ENCODE measurements at places on chromosomes 7 and 10.

GRCh38 chr7:128197589-128197988, 43.5 kb upstream of the LEP start:
- no peak for DNase-seq

DNA sequence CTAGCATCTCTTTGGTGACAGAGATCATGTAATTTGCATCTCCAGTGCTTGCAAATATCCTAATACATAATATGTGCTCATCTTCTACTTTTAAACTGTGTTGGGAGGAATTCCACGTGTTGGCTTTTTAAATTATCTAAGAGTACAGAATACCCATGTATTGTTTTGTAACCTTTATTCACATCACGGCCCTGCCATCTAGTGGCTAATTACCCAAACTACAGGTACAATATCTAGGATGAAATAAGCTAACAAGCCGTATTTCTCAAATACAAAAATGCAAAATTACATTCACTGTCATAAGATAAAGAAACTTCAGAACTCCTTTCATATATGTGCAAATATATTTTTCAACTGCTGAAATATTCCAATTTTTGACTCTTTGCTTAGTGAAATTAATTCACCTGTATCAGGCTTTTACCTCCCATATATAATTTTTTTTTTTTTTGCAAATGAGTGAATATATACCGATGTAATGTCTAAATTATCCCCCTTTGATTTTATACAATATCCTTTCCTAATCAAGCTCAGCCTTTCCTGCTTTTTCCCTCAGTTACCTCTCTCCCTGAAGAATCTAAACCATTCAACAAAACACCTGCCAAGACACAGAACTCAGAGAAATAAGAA, 30.3 kb upstream of the LSM8 start:
- no peak for DNase-seq

GRCh38 chr7:139960157-139960556, 102.6 kb downstream of the PARP12 start:
- no peak for DNase-seq

DNA sequence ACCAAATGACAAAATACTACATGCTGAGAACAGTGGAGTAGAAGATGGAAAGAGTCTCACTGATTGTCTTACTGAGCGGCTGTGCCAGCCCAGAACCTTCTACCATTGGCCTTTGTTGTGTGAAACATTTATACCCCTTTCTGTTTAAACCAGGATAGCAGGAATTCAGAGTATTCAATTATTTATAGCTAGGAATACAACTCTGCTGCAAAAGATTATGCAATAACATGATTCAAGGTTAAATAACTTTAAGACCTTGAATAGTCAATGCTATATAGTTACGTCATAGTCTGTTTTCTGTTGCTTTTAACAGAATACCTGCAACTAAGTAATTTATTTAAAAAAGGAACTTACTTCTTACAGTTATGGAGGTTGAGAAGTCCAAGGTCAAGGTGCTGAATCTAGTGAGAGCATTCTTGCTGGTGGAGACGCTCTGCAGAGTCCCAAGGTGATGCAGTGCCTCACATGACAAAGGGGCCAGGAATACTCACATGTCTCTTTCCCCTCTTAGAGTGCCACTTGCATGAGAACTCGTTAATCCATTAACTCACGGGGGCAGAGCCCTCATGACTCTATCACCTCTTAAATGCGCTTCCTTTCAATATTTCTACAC, 371.8 kb downstream of the MDFIC start:
- DNase-seq = no peak

GRCh38 chr7:3497796-3498195, 196.7 kb downstream of the SDK1 start:
- DNase-seq = no peak

DNA sequence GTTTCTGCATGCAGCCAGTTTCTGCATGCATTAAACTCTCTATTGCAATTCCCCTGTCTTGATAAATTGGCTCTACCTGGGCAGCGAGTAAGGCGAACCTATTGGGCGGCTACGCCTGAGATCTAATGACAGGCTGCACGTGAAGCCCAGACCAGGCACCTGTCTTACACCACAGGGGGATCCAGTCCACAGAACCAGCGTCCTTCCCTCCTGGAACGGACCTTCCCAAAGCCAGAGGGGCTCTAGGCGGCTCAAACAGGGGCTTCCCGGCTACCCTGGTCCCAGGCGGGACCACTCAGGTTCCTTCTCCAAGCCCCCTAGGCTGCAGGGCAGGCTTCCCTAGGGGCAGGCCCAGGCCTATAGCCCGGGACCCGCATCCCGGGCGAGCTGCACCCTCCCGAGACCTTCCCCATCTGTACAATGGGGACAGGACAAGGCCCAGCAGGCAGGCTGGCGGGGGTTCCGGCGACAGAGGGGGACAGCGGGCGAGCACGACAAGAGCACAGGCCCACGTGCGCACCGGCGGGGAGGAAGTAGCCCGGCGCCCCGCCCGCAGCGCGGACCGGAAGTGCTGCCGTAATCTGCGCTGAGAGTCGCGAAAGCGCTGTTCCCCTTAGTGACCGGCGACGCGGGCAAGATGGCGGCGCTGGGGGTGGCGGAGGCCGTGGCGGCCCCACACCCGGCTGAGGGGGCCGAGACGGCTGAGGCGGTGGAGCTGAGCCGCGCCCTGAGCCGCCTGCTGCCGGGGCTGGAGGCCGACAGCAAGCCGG, at the start of gene DNAAF5:
Gene DNAAF5, plus strand, starts transcription at position 616 of the 770 bp plus-strand sequence. Its CDS starts 22 bp downstream, at position 638.
- peak; percentile 79 for DNase-seq

DNA sequence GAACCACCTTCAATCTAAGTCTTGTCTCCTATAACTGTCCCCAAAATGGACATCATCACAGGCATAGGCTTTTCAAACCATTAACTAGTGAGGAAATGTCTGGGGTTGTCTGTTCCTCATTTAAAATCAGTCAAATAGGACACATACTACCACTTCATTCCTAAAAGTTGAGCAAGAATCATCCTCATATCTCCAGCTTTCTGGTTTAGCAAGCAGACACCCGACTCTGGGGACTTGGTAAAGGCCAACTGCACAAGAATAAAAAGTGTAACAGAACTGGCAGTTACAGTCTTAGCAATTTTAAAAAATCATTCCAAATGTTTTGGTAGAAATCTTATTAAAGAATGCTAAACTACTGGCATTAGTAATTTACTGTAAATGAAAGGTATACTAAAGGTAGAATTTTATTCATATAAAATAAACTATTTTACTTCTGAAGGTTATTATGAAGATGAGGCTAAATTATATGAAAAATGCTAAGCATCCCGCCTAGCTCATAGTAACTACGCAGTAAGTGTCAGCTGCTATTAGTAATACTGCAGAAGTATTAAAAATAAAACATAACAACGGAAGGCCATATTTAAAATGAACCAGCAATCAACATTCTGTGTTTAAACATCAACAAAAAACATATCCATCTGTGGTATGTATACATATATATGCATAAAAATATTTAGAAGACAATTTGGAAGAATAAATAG, 60.8 kb downstream of the ZNF438 start:
- no peak for DNase-seq

DNA sequence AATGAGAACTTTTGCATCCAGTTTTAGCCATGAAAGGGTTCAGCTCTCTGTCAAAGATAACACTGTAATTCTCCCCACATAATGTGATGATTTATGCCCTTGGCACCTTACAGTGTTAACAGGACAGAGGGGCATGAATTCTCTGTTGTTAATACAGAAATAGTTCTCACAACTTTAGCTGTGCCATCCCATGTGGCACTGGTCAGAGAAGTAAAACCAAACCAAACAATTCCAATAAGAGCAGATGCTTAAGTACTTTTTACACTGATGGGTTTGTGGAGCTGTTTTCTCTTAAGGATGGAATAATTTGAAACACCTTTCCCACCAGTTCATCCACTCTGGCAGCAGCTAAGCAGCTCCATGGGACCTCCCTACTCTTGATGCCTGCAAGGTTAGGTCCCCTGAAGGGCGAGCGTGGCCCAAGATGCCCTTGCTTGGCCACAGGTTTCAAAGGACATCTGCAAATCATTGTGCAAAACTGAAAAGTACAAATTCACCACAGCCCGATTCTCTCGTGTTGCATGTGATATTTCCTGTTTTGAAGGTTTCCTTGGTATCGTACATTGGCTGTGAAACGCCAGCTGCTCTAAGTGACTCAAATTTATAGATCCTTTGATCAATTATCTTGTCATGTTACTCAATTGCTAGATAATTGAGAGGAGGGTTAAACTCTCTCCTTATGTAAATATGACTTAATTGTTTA, 82.5 kb upstream of the CREB5 start:
- no peak for DNase-seq

GRCh38 chr10:22945934-22946673, 18.3 kb downstream of the ARMC3 start:
- no peak for DNase-seq

DNA sequence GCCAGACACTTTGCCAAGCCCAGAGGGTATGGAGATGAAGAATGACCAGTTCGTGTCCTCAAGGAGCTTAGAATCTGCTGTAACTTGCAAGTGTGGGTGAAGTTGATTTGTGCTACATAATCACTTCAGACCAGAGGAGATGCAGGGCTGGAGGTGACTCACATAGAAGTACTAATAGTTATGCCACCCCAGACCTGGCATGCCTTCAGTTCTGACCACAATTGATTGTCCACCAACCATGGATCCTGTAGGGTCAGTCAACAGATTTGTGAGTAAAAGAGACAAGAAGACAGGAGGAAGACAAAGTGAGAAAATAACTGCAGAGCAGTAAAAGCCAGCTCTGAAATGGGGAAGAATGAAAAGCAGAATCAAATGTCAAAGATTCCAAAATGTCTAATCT, 51.2 kb upstream of the BMPER start:
- no peak for DNase-seq

DNA sequence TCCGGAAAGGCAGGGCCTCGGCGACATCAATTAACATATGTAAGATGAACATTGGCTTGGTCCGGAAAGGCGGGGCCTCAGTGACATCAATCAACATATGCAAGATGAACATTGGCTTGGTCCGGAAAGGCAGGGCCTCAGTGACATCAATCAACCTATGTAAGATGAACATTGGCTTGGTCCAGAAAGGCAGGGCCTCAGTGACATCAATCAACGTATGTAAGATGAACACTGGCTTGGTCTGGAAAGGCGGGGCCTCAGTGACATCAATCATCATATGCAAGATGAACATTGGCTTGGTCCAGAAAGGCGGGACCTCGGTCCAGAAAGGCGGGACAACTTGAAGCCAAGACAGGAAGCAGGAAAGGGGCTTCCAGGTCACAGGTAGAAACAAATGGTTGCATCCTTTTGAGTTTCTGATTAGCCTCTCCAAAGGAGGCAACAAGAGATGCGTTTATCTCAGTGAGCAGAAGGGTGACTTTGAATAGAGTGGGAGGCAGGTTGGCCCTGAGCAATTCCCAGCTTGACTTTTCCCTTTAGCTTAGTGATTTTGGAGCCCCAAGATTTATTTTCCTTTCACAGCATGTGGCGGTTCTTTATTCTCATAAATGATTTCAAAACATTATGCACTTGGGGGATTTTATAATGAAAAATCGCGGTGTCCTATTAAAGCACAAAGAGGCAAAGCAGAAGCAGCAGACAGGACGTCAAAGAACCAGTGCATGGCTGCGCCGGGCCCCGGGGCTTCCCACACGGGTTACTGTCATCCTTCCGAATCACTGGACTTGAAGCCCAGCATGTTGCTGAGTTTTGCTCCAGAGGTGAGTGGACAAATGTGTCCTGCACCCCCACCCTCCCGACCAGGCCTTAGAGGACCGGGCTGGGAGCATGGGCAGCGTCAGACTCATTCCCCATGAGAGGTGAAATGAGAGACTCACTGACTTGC, 43.1 kb upstream of the EN2 start:
- DNase-seq = no peak

- DNase-seq = no peak
Observed at GRCh38 chr10:3932597-3933375, 147.8 kb upstream of the KLF6 start.

GRCh38 chr7:5709347-5709950, 72.0 kb downstream of the RNF216 start:
- DNase-seq = no peak

GRCh38 chr10:72083790-72084459, 4.4 kb downstream of the SPOCK2 start:
- DNase-seq = no peak

DNA sequence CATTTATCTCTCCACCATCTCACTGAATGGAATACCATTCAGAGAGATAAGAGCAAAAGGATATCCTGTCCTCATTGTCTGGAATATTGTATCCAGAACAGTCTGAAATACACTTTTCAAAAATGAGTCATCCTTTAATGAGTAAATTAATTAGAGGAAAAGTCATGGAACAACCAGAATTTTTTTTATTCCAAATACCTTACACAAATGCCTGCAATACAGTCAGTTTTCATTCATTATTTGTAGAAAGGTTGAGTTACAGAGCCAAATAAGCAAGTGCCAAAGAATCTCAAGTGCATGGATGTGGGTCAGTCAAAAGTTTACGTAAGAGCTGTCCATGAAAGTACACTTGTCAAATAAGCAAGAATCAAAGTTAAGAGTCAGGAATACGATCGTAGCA, 482.6 kb downstream of the IPMK start:
- no peak for DNase-seq

- DNase-seq = no peak
Observed at GRCh38 chr7:95424716-95425115, 10.1 kb downstream of the PON2 start.

DNA sequence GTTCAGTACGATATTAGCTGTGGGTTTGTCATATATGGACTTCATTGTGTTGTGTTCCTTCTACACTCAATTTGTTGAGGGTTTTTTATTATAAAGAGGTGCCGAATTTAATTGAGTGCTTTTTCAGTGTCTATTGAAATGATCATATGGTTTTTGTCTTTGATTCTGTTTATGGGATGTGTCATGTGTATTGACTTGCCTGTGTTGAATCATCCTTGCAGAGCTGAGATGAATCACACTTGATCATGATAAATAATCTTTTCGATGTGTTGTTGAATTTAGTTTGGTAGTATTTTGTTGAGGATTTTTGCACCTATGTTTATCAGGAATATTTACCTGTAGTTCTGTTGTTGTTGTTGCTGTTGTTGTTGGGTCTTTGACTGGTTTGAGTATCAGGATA, 39.8 kb downstream of the ATOH7 start:
- no peak for DNase-seq

DNA sequence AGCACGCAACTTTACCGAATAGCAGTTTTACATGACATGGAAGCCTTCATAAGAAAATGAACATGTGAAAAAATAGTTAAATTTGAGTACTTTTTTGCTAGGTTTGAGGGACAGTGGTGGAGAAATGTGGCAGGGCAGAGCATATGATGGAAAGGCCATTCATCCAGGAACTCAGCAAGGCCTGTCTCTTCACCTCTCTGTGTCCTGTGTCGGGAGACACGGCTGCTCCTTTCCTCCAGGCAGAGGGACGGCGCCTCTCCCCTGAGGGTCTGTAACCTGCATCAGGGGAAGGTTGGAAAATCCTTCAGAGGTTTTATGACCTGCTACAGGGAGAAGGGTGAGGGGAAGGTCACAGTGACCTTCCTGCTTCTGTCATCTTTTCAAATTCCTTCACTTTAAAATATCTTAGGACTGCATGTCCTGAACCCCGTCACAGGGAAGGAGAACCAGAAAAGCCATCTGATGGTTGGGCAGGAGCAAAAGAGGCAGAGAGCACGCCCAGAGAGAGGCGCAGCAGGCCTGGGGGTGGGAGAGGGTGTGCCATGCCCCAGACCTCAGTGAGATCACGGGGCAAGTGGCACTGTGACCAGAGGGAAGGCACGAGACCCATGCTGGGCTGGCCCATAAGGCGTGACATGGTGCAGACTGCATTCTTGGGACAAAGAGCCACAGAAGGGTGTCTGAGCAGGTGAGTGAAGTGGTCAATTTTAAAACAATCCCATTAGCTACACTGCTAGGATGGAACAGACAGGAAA, 44.0 kb downstream of the GSDME start:
- DNase-seq = no peak
